ENCODE measurements at places on chromosomes 6 and 20.

GRCh38 chr20:9195031-9195430, 126.1 kb downstream of the PLCB4 start:
- DNase-seq, result no peak

DNA sequence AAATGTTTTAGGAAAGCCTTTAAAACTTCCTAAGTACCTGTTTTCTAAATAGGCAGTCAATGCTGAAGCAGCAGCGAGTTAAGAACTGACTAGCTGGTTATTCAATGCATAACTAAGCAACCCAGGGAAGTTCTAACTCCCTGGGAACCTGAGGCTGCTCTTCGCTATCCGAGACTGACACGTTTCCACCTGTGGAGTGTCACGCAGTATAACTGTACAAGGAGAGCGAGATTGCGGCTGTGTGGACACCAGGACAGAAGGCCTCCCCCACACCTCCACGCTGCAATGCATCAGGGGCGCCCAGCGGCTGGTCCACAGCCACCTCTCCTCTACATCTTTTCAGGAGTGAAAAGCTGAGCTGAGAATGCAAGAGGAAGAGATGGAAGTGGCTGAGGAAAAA, 8.0 kb downstream of the PXDC1 start:
- no peak for DNase-seq

DNA sequence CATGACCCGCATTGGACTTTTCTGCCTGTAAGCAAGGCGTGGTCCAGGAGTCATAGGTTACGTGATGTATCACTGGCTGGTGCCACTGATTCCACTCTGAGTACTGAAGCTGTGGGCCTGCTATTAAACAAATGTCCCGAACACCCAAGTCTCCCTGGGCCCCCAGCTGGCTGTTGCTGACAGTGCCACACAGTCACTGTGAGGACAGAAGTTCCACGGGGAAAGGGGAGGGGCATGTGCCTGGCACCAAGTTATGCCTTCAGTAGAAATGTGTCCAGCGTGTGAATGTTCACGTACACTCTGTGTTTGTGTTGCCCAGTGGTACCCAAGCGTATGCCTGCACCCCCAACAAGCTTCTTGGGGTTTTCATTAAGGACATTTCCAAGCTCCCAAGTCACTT, 171.4 kb upstream of the QKI start:
- DNase-seq, result no peak

DNA sequence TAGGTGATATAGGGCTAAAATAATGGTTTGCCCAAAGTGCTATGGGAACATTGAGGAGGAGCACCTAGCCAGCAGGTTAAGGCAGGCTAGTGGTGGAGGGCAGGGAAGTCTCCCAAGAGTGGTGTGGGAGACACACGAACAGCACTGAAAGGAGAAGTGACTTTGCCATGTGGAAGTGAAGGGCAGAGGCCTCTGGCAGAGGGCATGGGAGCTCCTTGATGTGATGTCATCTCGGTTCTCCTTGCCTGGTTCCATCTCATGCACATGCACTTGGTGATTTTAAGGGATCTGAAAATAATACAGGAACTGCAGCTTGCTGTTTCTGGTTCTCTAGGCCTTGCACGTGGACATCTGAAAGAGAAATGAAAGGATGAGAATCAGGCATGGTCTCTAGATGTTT, 4.7 kb upstream of the MAP3K4 start:
- no peak for DNase-seq

DNA sequence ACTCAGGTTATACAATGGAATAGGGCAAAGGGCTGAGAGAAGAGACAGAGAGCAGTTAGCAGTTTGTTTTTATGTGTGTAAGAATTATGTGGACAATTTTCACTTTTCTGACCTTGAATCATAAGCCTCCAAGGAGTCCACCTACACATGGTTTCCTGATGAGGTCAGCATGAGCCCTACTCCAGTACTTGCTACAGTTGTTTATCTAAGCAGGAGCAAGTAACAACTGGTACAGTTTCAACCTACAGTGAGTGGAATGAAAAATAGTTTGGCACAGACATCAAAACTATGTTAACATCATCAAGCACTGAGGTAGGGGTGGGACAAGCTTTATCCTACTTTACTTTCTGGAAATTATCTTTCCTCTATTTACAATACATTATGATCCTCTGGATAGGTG, 426.7 kb upstream of the ID4 start:
- no peak for DNase-seq

DNA sequence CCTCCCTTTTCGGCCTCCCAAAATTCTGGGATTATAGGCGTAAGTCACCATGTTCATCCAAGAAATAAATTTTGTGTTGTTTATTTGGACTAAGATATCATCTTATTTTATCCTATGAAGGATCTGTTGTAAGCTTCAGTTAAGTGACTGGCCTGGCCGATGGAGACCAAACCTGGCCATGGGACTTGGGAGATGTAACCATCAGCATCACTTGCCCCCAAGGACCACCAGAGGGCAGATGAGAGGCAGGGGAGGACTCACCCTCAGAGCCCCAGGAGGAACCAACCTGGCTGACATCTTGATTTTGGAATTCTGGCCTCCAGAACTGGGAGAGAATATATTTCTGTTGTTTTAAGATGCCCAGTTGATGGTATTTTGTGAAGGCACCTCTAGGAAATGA, 266.7 kb downstream of the CDH26 start:
- DNase-seq, result no peak

- DNase-seq, result no peak
Measured at GRCh38 chr6:43091020-43091419, 14.9 kb downstream of the PTK7 start.

DNA sequence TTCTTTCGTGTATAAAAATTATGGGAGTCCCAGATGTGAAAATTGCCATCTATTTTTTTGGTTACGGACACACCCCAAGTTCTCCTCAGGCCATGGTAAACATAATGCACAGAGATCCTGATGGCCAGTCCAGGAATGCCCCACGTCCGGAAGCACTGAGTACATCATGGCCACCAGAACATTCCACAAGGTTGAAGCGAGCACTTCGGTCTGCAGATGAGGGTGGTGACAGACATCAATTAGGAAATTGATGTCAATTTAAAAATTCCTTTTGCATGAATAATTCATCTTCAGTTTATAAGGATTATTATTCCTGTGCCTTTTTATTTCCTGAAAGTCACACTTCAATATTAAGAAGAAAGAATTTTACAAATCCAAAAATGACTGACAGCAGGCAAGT, 13.2 kb upstream of the EXOC2 start:
- DNase-seq, result no peak

- no peak for DNase-seq
Measured at GRCh38 chr6:139376017-139376330, 1.5 kb upstream of the CITED2 start.

DNA sequence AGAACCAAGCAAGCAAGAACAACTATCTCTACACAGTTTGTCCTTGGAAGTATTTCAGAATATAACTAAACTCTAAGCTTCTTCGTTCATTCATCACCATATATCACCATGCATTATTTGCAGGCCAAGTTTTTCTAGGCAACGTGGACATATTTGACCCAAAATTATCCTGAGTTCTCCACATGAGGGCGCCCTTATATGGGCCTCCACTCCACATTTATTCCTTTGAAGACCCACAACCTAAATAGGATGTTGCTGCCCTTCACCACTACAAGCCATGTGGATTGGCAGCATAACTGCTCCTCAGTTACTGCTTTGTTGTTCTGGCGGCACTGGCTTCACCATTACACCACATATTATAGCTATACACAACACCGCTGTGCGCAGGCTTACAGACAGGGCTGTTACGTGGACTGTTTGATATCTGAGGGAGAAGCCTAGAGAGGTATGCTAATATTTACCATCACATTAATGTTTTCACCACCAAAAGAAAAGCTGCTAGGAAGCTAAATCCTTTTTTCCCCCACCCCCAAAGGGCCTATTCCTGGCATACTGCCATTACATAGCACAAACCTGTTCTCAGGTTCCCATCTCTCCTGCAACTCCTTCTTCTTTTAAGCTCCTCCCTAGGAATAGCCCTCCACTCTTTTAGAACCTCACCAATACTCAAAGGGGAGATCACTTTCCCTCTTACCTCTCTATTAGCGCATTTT, 411.7 kb downstream of the C6orf118 start:
- DNase-seq, result no peak
